Ascending aorta (tissue), 2 donors: ENCODE measurements at places on chromosomes 16 and 17. TPM values are rescaled to one million over a fixed set of nuclear protein-coding genes. Genes with fewer than 3 reads are reported as not detected.
A peak's percentile ranks its signal among the peaks of the same experiment; 100 is the strongest.

Gene OR1A1
- not detected for total RNA-seq

Gene MYH1
- total RNA-seq, result not detected

Gene ZSCAN10
- not detected for total RNA-seq

Gene NQO1
- 58.6 TPM for total RNA-seq

GRCh38 chr16:61364990-61365389 lies 671.2 kb downstream of the CDH8 start:
- DNase-seq, result no peak

- DNase-seq, result peak; percentile 79
Measured at GRCh38 chr16:89909777-89910716, 8.6 kb upstream of the MC1R start.

- DNase-seq, result no peak
Measured at GRCh38 chr17:75691801-75692626, 24.9 kb downstream of the SAP30BP start.

- DNase-seq, result no peak
Measured at GRCh38 chr17:19271780-19272357, 34.7 kb downstream of the EPN2 start.

DNA sequence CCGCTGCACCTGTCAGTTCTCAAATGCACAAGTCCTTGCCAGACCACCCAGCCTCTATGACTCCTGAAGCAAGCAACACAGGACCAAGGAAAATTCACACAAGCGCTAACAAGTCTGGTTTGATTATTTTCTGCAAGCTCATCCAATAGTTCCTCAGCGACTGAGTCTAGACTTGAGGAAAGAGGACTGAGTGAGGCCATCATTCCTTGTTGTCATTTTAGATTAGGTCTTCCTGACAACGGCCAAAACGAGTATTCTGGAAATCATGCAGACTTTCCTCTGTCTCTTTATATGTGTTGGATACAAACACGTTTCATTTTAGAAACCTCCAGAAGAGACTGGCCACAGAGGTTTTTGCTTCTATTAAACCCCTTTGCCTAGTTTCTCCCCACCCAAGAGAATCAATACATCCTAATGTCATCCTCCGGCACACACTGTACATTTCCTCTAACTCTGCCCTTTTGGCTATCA lies 561 bp downstream of the CCDC47 start:
- no peak for DNase-seq

GRCh38 chr16:55510185-55510805 lies 1.4 kb downstream of the LPCAT2 start:
- DNase-seq, result no peak

DNA sequence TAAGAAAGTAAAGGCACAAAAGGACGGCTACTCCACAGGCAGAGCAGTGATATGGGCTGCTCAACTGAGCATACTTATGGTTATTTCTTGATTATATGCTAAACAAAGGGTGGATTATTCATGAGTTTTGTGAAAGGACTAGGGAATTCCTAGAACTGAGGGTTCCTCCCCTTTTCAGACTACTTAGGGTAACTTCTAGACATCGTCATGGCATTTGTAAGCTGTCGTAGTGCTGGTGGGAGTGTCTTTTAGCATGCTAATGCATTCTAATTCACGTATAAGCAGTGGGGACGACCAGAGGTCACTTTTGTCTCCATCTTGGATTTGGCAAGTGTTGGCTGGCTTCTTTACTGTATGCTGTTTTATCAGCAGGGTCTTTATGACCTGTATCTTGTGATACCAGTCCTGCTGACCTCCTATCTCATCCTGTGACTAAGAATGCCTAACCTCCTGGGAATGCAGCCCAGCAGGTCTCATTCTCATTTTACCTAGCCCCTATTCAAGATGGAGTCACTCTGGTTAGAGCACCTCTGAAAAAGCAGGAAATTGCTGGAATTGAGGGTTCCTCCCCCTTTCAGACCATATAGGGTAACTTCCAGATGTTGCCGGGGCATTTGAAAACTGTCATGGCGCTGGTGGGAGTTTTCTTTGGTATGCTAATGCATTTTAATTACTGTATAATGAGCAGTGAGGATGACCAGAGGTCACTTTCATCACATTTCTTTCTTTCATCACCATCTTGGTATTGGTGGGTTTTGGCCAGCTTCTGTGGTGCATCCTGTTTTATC lies 388.5 kb downstream of the XYLT1 start:
- no peak for DNase-seq

DNA sequence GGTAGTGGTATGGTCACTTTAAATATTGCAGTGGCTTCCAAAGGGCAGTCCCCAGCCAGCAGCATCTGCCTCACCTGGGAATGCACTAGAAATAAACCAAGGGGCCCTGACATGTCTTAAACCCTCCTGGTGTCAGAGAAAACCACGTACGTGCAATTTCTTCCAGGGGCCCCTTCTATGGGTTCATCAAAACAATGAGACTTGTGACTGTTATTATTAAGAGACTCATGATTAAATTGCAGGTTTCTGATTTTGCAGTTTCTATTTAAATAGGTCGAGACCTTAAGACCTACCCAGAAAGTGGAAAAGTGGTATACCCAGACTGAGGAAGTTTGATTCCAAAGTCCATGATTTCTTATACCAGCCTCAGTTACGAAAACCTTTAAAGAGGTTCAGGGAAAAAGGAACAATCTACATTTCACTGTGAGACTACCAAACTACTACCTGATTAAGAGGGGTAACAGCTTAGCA lies 746 bp upstream of the POLG2 start:
- DNase-seq, result no peak

GRCh38 chr17:66576473-66576872 lies 258.4 kb upstream of the CACNG5 start:
- DNase-seq, result no peak

- no peak for DNase-seq
Measured at GRCh38 chr16:57711-58110, 4.1 kb downstream of the SNRNP25 start.

DNA sequence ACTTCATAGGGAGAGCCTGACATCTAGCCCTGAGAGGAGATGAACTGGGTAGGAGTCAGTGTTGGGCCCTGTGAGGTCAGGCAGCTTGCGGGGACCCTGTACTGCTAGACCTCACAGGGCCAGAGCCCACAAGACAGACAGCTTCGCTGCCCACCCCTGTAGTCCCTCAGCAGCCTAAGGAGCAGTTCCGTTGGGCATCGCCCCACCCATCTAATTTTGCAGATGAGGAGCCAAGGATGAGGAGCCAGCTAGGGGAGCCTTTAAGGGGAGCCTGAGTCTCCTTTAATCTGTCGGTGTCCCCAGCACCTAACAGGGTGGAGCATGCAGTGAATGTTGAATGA lies 755 bp upstream of the TUFM start:
- DNase-seq, result no peak

GRCh38 chr17:45226576-45226975 lies 4.9 kb downstream of the FMNL1 start:
- DNase-seq, result no peak

- no peak for DNase-seq
Measured at GRCh38 chr16:66885491-66885890, 5.2 kb downstream of the PDP2 start.

- DNase-seq, result no peak
Measured at GRCh38 chr16:29809850-29810698, 1.9 kb upstream of the PRRT2 start.
